ENCODE measurements at places on chromosomes 16 and 17. TPM values are rescaled to one million over a fixed set of nuclear protein-coding genes. Genes with fewer than 3 reads are reported as not detected.

DNA sequence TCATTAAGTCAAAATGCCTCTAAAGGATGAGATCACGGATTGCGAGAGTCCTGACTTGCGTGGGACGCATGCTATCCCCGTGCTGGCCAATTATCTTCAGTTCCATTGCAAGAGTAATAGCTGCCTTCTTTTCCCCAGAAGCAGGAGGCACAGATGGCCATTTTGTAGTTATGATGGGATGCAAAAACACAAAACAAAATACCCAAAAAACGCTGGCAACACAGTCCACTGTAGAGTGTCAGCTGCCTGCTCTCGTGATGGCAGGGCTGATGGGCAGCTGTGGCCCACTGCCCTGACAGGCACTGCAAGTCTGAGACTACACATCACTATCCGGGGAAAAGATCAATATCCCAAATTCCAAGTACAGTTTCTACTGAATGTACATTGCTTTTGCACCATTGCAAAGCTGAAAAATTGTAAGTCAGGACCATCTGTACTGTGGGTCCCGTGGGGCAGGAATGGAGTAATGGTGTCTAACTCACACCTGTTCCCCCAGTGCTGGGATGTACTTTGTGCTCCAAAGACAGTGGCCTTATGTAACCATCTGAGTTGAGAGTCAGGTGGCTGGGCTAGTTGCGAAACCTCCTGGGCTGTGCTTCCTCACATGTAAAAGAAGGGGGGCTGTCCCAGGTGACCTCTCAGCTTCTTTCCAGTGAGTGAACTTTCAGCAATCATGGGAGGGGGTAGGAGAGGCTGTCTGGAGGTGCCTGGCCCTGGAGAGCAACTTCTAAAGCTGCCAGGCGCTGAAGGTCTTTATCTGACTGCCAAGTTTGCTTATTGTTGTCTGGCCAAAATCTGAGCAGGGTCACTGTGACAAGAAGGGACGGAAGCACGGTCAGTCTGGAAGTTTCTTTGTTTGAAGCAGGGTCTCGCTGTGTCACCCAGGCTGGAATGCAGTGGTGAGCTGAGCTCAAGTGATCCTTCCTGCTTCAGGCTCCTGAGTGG is 4.7 kb downstream of the SLC47A1 start:
- peak; percentile 77 for DNase-seq

DNA sequence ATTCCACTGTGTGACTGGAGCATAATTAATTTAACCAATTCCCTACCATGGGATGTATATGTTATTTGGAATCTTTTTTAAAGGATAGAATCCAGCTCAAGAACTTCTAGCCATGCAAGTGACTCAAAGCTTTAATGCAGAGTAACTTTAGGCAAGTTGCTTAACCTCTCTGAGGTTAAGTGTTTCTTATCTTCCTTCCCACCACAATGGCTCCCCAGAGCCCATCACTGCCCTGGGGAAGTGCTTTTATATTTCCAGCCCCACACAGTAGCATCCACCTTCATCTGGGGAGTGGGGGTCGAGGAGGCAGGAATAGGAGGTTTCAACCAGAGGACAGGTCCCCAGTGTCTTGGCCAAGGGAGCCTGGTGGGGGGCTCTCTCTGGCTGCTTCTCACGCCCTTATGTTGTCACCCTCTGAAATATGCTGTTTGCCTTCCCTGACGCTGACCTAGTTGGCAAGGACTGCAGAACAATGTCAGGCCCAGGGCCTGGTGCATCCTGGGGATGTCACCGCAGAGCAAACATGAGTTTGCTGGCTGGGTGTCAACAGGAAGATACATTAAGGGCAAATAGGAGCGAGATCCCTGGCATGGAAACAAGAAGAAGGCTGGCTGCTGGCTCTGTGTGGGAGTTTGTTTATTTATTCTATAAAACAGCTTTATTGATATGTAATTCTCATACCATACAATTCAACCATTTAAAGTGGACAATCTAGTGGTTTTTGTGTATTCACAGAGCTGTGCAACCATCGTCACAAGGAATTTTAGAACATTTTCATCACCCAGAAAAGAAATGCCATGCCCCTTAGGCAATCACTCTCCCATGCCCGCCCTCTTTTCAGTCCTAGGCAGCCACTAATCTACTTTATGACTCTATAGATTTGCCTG is 46.6 kb upstream of the WSB1 start:
- DNase-seq: peak; percentile 85

DNA sequence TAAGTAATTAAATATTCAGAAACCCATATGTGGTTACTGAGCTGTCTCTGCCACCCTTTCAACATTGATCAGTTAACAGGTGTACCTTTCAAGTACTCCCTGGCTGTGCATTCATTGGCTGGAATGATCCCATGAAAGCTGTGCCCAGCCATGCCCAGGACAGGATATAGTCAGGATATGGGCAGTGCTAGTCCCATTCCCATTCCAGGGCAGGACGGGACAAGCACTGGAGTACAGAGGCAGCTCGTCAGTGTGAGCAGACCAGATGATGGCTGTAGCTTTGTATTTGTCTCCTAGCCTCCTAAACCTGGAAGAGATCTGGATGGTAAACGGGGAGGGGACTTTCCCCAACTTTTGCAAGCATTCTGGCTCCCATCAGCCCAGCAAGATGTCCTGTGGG is 22.5 kb downstream of the HEATR3 start:
- no peak for DNase-seq

KRT33B gene
- polyA plus RNA-seq: not detected

GRCh38 chr16:17379121-17379571 is 91.6 kb downstream of the XYLT1 start:
- peak; percentile 67 for DNase-seq
